ENCODE measurements at places on chromosomes 7 and 10.

- DNase-seq: no peak
Measured at GRCh38 chr10:98374217-98374985, 40.6 kb downstream of the PYROXD2 start.

GRCh38 chr7:102912742-102913141 lies at the start of gene LRRC17:
LRRC17 (plus strand) TSS chr7:102913000; CDS start chr7:102933914, 20,914 bp downstream.
- DNase-seq: peak; percentile 90

DNA sequence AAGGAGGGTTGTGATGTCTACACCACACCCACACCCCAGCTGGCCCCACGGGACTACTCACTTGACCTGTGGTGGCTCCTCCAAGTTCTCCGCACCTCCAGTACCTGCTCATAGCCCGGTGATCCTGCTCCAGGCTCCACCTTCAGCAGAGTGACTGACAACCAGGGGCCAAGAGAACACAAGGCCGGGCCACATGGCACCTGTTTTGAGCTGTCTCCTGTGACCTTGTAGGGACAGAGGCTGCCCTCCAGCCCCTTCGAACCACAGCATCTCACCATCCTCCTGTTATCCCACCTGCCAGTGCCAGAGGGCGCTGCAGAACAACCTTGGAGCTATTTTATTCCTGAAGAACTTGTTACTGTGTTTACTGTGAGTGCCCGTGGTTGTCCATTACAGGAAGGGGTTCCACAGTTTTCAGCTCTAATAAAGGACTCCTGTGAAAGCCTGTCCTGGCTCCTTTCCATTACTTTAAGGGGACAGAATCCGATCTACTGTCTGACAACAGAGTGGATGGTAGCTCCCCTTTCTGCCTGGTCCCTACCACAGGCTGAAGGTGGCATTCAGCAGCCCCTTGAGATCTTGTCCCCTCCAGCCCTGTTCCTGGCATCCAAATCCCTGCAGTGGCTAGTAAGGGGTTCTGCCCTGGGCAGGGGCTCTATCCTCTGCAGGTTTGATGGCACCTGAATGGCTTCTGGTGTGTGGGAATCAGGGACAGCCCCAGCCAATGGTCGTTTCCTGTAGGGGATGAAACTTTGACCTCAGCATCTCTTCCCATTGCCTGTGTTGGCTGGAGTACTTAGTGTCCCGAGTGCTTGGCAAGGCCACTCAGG lies 50.8 kb downstream of the C10orf120 start:
- DNase-seq: no peak

- no peak for DNase-seq
Measured at GRCh38 chr7:126222782-126223181, 1030.0 kb downstream of the GRM8 start.

- DNase-seq: no peak
Measured at GRCh38 chr10:117322260-117322659, 53.0 kb downstream of the PDZD8 start.

DNA sequence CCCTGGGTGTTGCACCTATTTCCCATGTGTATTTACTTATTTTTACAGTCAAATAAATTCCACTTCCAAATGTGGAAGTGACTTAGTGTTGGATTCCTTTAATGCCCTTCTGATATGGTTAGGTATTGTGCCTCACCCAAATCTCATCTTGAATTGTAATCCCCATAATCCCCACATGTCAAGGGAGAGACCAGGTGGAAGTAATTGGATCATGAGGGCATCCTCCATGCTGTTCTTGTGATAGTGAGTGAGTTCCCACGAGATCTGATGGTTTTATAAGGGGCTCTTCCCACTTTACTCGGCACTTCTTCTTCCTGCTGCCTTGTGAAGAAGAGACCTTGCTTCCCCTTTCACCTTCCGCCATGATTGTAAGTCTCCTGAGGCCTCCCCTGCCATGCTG lies 136.9 kb downstream of the SNX10 start:
- no peak for DNase-seq

DNA sequence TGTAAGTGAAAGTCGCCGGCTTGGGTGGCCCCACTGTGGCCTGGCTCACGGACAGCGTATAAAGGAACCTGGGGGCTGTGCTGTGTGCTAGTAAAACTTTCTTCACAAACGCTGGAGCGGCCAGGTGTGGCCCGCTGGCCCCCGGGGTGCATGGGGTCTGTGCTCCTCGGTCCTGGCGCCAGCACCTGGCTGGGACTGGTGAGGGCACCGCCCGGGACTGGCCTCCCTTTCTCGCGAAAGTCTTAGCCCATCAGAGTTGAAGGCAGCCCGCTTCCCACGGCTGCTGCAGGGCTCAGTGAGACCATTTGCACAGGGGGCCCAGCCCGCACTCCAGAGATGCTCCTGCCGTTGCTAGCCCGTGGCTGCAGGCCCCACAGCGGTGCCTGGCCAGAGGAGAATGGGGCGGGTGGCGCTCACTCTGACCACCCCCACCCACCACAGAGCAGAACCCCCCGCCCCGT lies 5.8 kb downstream of the PWWP2B start:
- no peak for DNase-seq

DNA sequence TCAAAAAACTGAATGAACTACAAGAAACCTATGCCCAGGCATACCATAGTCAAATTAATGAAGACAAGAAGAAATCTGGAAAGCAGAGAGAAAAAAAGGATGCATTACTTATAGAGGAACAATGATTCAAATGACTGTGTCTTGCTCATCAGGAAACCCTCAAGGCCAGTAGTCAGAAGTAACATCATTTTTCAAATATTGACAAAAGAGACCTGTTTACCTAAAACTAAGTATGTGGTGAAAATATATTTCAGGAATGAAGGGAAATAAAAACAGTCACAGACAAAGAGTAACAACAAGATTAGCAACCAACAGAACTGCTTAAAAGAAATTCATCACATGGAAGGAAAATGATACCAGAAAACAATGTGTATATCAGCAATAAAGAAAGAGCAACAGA lies 128.4 kb downstream of the ALOX5 start:
- DNase-seq: no peak

DNA sequence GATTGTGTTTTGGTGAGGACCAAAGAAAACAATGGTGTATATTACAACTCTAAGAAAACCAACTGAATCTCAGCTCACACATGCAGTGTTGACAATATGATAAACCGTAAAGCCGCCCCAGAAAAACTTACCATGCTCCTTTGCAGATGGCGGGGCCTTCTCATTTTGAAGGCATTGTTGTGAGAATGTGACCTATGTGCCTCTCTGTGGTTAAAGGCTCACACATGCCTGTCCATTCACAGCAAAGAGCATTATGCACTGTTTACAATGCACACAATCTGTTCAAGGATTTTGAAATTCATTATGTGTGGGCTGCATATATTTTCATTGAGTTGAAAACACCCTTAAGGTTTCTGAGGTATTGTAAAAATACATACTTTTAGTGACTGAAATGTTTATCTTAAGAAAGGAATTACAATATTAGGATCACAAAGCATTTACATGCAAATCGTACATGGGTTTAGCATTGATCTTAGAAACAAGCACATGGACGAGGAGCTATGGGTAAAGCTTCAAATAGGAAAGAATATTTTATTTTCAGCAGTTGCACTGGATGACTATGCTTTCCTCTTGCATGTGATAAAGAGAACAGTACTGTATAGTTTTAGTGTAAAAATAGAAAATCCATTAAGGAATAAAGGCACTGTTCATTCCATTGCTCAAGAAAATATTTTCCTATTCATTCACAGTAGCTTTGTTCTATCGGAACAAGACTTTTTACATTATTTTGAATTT lies 334.3 kb downstream of the ARL4A start:
- no peak for DNase-seq

DNA sequence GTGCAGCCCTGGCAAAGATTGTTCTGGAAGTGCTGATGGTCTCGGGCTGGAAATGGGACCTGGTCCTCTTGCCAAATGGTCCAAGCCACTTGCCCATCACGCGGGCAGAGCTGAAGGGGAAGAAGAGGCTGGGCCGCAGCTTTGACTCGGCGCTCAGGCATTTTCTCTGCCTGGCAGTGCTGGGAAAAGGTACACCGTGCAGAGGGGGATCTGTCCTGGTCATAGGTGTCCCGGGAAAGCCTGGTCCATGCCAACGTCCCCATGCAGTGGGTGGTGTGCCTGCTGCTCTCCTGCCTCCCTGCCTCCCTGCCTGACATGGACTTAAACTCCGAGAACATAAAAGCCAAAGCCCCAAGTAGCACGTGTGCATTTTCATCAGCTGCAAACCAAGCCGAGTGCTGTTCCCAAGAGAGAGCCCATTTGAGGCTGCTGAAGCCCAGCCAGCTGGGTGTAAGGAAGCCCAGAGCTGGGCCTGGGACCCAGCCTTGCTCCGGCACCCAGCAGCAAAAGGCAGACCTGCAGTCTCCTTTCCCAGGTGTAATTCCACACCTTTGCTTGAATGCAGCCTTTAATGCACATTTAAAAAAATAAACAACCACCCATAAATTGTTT lies 72.7 kb downstream of the TCERG1L start:
- DNase-seq: no peak

GRCh38 chr10:59350558-59350957 lies 11.8 kb downstream of the FAM13C start:
- DNase-seq: no peak

- peak; percentile 1 for DNase-seq
Measured at GRCh38 chr10:121734589-121735045, 136.4 kb upstream of the FGFR2 start.

GRCh38 chr7:150566123-150566522 lies 1.1 kb upstream of the GIMAP4 start:
- DNase-seq: no peak

- DNase-seq: no peak
Measured at GRCh38 chr10:49218480-49218879, 30.3 kb upstream of the TMEM273 start.

GRCh38 chr10:94403380-94404213 lies 1.3 kb downstream of the TBC1D12 start:
- peak; percentile 1 for DNase-seq

GRCh38 chr10:25682203-25682851 lies 251.7 kb upstream of the MYO3A start:
- peak; percentile 7 for DNase-seq

DNA sequence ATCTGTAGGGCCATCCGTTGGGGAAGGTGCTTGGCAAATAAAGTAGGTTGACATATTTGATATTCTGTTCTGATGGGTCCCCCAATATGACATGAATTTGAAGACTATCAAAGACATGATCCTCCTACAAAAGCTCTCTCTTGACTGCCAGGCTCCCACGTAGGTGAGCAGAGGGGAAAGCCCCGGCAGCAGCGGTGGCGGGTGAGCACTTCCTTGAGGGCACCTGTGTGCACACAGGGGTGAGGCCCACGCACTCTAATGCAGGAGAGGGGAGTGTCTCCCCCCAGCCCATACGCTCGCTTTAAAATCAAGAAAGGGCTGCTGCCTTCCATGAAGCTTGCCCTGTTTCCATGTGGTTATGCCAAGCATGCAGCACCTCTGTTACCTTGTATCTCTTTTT lies 100.4 kb downstream of the TAX1BP1 start:
- DNase-seq: no peak

GRCh38 chr7:121002-121785 lies 71.2 kb upstream of the FAM20C start:
- no peak for DNase-seq

- no peak for DNase-seq
Measured at GRCh38 chr10:126012485-126012884, 116.1 kb downstream of the FANK1 start.

GRCh38 chr7:22696541-22697228 lies 30.3 kb upstream of the IL6 start:
- no peak for DNase-seq

DNA sequence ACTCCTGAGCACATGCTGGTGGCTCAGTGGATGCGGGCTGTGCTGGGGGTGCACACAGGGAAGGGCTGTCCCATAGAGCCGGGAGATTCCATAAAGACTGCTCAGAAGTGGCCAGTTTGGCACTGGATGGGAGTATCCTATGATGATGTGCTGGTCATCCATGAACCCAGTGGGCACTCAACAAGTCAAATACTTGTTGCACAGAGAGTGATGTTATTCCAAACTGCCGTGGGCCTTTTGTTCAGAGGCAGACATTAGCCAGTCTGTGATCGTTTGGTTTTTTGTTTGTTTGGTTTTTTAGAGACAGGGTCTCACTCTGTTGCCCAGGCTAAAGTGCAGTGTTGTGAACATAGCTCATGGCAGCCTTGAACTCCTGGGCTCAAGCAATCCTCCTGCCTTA lies 30.9 kb upstream of the SAMD8 start:
- no peak for DNase-seq

DNA sequence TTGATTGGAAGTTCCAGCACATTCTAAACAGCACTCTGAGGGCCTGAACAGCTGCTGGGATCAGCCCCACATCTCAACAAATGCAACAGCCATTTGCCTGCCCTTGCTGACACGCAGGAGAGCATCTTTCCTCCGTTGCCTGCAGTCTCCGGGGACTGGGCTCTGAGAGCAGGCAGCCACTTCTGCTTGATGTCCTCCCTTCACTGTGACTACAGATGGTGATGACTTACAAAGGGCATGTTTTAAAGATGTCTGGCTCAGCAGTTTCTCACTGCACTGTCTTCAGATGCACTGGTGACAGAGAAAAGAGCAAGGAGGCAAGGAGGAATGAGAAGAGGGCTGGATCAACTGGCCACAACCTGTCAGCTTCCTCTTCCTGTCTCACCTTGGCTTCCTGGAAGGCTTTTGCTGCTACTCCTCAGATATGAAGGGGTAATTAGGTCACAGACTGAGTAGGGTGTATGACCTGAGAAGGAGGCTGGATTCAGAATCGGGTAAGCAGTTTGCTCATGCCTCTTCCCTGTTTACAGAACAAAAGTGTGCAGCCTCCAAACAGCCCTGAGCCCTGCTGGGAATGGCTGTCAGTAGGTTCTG lies 143.5 kb upstream of the GHITM start:
- DNase-seq: no peak

DNA sequence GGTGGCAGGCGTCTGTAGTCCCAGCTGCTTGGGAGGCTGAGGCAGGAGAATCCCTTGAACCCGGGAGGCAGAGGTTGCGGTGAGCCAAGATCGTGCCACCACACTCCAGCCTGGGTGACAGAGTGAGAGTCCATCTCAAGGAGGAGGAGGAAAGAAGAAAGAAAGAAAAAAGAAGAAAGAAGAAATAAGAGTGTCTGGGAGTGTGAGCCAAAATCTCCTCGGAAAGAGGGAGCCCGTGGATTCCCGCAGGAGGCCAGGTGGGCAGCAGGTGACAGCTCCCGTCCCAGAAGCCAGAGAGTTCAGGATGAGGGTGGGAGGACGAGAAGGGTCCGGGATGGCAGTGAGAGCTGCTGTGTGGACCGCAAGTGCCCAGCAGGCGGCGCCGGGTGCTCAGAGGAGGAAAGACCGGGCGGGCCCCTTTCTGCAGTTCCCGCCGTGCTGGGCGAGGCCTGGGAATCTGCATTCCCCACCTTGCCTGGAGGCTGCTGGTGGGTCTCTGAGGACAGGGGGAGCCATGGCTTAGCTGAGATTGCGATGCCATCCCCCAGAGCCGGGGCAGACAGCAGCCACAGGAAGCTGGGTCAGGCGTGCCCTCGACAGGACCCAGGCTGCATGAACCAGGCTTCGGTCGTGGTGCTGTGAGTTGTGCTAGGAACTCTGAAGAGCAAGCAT lies 17.1 kb upstream of the AMZ1 start:
- DNase-seq: peak; percentile 72

- no peak for DNase-seq
Measured at GRCh38 chr7:135286876-135287275, 53.2 kb downstream of the STRA8 start.

DNA sequence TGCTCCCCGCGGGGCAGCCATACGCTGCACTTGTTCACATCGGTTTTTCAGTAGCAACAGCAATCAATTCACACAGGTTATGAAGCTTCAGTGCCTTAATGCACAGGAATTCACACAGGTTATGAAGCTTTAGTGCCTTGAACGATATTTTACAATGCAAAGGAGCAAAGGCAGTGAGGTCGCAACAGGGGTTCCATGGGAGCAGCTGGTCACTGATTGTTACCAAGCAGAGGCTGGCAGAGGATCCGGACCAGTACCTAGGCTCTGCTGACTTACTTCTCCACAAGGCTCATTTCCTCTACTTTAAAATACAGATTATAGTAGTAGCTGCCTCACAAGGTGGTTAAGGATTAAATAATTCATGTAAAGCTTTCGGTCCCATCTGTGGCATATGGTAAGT lies 95.2 kb upstream of the ODAD2 start:
- no peak for DNase-seq
